Naive thymus-derived CD8-positive, alpha-beta T cell (primary cell): ENCODE measurements at places on chromosomes 3 and 15. TPM values are rescaled to one million over a fixed set of nuclear protein-coding genes. Genes with fewer than 3 reads are reported as not detected.

- H3K27ac ChIP-seq: peak overlapping the region; percentile 89
- H3K4me1 ChIP-seq: peaks cover 78% of the 10 kb centered on the region
- no peak for DNase-seq
- H3K36me3 ChIP-seq: no peaks in the 10 kb centered on the region
- peak overlapping the region; percentile 77 for H3K4me3 ChIP-seq
Observed at GRCh38 chr3:187999821-188000220, 154.1 kb upstream of the LPP start.

DNA sequence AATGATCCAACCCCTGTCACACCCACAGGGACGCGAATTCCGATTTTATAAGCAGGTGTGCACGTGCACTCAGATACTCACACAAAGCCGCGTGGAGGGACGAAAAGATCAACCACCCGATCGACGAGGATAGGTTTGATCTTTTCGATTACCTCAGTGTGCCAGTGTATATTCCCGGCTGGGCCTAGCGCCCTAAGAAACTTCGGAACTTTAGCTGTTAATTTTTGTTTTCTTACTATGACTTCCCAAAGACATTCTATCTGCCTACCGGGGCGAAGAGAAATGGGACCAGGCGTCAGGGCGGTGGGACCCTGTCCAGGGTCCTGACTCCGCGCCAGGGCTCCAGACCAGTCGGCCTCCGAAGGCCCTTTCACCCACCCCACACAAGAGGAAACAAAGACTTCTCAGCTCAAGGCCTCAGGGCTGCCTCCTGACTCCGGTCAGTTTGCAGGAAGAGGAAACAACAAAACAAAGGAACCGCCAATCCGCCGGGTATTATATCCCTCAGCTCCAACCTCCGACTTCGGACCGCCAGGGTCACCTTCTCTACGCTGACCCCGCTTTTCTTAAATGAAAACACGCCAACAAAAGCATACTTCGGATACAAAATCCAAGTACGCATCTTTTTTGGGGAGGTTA is 6.8 kb downstream of the ONECUT1 start:
- H3K27ac ChIP-seq: no peak overlapping the region
- H3K4me1 ChIP-seq: peaks cover 9% of the 10 kb centered on the region
- DNase-seq: no peak

GRCh38 chr3:78148986-78149717 is 1109.3 kb downstream of the ROBO2 start:
- H3K4me3 ChIP-seq: no peak overlapping the region
- DNase-seq: no peak
- H3K27me3 ChIP-seq: no peaks in the 10 kb centered on the region
- no peaks in the 10 kb centered on the region for H3K4me1 ChIP-seq
- no peaks in the 10 kb centered on the region for H3K36me3 ChIP-seq
- H3K27ac ChIP-seq: no peak overlapping the region

DNA sequence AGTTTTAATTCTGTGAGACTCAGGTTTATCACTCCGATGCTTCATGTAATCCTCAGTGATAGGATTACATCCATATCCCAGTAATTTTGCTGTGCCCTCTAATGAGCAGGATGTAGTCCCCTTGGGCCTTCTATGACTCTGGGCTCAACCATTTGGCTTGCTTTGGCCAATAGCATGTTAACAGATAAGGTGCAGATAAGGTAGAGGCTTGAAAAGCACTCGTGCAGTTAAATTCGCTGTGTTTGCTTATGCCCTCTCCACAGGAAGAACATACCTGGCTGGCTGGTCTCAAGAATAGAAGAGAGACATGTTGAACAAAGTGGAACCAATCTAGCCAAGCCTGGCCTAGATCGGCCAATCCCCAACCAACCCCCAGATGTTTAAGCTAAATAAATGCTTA is 20.1 kb downstream of the CCDC13 start:
- H3K27ac ChIP-seq: no peak overlapping the region
- H3K4me1 ChIP-seq: peaks cover 5% of the 10 kb centered on the region
- no peaks in the 10 kb centered on the region for H3K36me3 ChIP-seq
- no peak overlapping the region for H3K4me3 ChIP-seq

GRCh38 chr3:144477593-144477992 is 506.0 kb downstream of the DIPK2A start:
- no peak overlapping the region for H3K27ac ChIP-seq
- H3K4me3 ChIP-seq: no peak overlapping the region
- DNase-seq: no peak
- no peaks in the 10 kb centered on the region for H3K36me3 ChIP-seq

The KIF15 gene
- 0.30 TPM for total RNA-seq

The ADAMTS7 gene
- total RNA-seq: 0.31 TPM
